ENCODE measurements at places on chromosomes 4 and X. TPM values are rescaled to one million over a fixed set of nuclear protein-coding genes. Genes with fewer than 3 reads are reported as not detected.

Gene SSX3
- not detected for polyA plus RNA-seq

Gene IL1RAPL1
- 2.3 TPM for polyA plus RNA-seq

DNA sequence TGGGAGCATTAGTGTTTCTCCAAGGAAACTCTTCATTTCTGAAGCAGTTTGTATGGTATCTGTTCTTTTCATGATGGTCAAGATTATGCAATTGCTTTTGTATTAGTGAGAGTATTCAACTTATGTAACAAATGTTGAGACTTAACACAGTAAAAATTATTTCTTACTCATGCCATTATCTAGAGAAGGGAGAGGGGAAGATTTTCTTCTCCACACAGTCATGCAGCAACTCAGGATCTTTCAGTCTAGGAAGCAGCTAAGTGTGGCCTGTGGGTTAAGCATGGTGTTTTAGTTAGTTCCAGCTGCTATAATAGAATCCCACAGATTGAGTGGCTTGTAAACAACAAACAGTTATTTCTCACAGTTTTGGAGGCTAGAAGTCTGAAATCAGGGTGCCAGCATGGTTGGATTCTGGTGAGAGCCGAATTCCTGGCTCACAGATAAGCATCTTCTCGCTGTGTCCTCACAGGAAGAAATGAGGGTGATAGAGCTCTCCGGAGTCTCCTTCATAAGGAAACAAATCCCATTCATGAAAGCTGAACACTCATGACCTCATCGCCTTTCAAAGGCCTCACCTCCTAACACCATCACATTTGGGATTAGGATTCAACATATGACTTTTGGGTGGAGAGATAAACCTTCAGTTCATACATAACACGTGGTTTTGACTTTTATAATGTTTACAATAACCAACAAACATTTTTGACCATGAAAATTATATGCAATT is 101.2 kb downstream of the FRMPD4 start:
- DNase-seq, result no peak

- DNase-seq, result no peak
Observed at GRCh38 chr4:136412708-136413107, 1119.6 kb downstream of the PCDH18 start.

GRCh38 chrX:45766981-45767501 is 566.4 kb upstream of the DIPK2B start:
- no peak for DNase-seq

Gene CTAG2
- not detected for polyA plus RNA-seq

Gene TLR10
- polyA plus RNA-seq, result 0.20 TPM

DNA sequence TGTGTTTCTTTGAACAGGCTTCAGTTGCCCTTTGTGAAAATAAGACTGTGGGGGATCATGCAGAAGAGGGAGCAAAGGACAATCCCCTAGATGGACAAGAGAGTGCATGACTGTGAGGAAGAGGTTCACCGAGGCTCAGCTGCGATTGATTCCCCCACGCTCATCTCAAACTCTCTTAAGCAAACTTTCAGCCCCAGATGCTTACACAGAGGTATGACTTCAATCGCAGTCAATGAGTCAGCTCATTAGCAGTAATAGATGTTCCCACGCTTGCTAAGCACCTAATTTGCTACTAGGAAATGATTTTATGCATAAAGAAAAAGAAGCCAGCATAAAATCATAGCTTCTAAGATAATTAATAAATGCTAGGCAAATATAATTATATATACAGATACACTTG is 2256.1 kb upstream of the AGA start:
- DNase-seq, result no peak

Gene SLC4A4
- polyA plus RNA-seq, result 4.1 TPM

Gene WAS
- polyA plus RNA-seq, result 3.7 TPM

Gene CXCR3
- polyA plus RNA-seq, result 0.10 TPM

Gene IBSP
- 0.37 TPM for polyA plus RNA-seq

DNA sequence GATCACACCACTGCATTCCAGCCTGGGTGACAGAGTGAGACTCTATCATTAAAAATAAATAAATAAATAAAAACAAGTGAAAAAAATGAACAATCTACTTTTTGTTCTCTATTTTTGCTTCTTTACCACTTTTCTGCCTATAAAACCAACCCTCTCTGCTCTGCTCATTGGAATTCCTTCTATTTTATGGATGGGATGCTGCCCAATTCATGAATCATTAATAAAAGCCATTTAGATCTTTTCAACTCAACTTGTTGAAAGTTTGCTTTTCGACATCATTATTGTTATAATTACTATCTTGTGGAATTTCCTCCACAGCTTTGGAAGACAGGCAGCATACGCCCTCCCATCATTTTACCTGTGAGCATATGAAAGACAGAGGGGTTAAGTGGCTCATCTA is 52.1 kb upstream of the SMIM10 start:
- no peak for DNase-seq

DNA sequence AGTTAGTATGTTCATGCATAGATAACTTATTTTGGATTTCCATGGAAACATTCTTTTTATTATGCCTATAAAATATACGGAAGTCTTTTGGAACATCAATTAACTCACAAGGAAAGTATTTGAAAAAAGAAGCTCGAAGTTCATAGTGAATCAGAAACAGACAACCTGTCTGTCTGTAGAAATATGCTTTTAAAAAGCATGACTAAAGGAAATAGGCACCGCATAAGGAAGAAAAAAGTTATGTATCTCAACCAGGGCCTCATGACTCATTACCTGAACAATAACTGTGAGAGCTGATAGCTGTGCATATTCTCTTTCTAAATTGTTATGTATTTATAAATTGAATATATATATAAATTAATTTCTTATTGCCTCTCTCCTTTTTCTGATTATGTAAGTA is 324.1 kb downstream of the TLL1 start:
- no peak for DNase-seq

DNA sequence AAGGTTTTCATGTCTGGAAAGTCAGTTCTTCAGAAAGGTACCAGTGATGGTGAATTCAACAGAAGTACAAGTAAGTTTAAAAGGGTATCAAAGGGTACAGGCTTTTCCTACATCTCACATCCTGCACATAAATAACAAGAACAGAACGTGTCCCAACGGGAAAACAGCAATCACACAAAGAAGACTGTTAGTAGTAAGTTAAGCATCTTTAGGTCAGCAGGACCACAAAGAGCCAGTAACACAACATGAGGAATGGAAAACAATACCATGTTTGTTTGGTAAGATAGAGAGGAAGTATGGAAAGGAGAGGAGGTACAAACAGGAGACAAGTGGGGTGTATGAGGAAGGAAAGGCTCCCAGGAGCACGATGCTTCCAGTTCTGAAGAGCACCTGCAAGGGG is 43.2 kb downstream of the SAT1 start:
- no peak for DNase-seq

DNA sequence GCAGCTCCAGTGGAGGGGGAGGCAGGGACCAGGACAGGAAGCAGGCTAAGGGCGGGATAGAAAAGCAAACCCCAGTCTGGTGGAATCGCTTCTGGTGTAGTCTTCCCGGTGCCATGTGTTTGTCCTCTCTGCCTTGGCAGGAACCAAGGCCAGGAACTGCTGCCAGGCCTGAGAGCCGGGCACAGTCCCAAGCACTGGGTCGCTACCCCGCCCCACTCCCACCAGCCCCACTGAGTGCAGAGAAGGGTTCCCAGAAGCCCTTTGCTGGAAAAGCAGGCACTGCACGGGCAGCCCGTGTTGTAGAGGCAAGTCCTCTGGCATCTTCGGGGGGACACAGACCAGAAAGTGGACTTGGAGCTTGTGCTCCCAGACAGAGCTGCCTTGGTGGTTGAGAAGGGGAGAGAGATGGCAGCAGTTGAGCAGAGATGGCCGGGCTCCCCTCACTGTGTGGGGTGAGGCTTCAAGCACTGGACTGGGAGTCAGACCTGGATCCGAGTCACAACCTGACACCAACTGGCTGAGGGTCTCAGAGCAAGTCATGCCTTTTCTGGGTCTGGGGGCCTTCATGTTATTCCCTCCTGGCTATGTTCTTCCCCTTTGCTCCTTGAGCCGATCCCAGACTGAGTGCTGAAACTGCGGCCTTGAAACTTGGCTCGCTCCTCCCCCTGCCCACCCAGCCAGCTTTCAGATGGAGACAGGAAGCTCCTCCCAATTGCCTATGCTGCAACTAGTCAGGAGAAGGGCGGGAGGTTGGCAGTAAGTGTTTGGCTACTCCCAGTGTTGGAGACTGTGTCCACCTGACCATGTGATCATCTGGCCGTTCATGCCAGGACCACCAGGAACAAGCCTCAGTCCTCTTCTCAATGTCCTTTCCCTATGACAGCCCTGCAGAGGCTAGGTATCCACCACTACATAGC is 59.7 kb upstream of the MTM1 start:
- peak; percentile 19 for DNase-seq

- no peak for DNase-seq
Observed at GRCh38 chr4:89511776-89512175, 204.2 kb upstream of the GPRIN3 start.

DNA sequence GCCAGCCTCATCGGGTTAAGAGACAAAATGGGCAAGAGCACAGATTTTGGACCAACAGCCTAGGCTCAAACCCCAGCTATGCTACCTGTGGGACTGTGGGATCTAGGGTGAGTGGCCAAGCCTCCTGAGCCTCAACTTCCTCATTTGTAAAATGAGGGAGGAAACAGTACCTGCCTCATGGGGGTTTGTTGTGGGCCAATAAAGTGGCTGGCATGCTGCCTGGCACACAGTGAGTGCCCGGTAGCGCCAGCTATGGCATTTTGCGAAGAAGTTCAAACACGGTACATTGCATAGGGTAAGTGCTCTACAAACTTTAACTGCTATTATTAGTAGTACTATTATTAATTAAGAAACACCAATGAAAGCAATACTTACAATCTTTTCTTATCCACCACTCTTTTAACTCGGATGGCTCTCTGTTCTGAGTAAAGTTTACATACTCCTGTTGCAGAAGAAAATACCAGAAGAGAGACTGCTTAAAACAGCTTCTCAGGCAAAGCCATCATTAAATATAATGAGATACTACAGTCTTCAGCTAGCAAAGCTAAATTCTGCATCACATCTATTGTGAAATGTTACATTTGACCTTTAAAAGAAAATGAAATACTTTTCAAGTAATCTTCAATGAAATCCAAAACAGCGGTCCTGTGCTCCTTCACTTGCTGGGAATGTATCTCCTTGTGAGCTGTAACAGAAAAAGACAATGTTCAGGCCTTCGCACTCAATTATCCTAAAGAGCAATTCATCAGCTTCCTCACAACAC is 70.1 kb downstream of the NSG1 start:
- DNase-seq, result no peak

Gene NEXMIF
- polyA plus RNA-seq, result 3.3 TPM

GRCh38 chrX:120559804-120560203 is 958 bp downstream of the CUL4B start:
- DNase-seq, result no peak

GRCh38 chr4:8048856-8049676 is 109.4 kb upstream of the AFAP1 start:
- no peak for DNase-seq

DNA sequence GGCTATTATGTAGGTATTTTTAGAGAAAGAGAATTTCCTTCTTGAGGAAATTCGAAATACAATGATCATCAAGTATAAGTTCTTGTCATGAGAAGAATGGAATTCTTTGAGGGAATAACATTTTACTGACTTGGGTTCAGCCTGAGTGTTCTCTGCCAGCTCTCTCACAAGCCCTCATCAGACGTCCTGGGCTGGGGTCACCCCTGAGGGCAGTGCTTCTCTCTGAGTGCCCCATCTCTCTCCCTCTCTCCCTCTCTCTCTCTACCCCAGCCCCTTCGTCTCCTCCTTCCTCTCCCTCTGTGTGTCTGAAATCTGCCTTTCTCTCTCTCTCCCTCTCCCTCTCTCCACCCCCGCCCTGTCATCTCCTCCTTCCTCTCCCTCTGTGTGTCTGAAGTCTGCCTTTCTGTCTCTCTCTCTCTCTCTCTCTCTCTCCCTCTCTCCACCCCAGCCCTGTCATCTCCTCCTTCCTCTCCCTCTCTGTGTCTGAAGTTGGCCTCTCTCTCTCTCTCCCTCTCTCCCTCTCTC is 241.7 kb upstream of the PSAPL1 start:
- no peak for DNase-seq

DNA sequence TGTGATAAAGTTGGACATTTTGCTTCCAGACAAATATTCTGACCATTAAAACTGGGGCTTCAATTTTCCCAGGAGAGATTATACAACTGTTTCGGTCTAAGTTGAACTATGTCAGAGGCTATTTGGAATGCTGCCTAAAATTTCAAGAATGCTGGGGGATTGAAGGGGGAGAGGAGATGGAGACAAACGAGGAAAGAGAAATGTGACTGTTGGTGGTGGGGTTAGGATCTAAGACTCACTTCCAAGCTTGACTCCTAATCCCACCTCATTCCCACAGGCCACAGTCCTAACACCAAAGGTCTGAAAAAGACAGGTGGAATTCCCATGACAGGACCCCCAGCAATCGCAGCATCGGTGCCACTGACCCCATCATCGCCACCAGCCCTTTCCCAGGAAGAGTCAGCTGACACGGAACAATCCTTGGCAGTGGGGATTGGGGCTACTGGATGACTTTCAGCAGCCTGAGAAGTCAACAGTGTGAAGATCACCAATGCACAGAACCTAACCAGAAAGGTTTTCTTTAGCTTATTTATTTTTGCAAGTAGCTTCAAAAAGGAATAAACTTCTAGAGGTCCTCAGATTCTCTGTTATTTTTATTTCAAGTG is 74.0 kb upstream of the PRSS48 start:
- no peak for DNase-seq

GRCh38 chr4:106343865-106344646 is 24.5 kb downstream of the GIMD1 start:
- no peak for DNase-seq

DNA sequence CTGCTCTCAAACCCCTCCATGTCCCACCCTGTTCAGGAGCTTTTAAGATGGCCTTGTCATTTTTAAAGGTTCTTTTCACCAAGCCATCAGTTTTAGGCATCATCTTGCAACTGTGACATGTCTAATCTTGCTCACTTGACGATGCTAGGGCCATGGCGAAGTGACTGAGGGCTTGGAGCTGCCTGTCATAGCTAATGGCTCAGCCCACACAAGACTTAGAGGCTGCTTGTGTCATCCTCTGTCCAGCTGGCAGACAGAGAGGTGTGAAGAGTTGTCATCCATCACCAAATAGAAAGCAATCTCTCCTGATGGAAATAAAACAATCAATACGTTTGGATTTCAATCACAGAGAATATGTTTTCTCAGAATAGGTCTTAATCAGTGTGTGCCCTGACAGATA is 194.9 kb downstream of the HS6ST2 start:
- no peak for DNase-seq

DNA sequence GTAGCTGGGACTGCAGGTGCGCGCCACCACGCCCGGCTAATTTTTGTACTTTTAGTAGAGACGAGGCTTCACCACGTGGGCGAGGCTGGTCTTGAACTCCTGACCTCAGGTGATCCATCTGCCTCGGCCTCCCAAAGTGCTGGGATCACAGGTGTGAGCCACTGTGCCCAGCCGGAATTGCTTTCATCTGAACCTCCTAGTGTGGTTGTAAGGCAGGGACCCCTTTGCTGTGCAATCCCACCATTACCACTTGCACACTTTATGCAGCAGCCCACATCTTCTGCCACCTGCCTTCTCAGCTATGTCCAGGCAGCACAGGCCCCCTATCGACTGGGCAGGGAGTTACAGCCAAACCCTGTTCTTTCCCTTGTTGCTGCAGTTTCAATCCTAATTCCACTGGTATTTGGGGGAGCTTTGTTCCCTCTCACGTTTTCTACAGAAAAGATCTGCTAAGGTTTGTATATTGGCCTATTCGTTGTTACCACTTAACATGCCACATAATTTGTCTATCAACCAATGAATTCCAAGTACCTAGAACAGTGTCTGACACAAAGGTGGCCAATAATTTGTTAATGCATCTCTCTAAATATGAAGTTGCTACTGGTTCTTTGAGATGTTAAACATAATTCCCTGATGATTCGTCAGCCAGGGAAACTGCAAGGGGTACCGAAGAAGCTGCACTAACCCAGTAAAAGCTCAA is 6.5 kb downstream of the RPL39 start:
- DNase-seq, result no peak
